IPS DF 6.9 (cell line): ENCODE measurements at places on chromosomes 3 and 15.

GRCh38 chr3:137011153-137011552 is 53.4 kb downstream of the IL20RB start:
- no peak for DNase-seq

GRCh38 chr3:176430244-176431037 is 766.8 kb downstream of the TBL1XR1 start:
- DNase-seq = no peak

- DNase-seq = no peak
Measured at GRCh38 chr3:62493109-62493801, 119.9 kb upstream of the FEZF2 start.

GRCh38 chr3:50163572-50164455 is 8.7 kb downstream of the SEMA3F start:
- DNase-seq = no peak

GRCh38 chr3:115040246-115040645 is 106.8 kb downstream of the ZBTB20 start:
- no peak for DNase-seq

GRCh38 chr3:10228248-10228950 is 19.9 kb upstream of the TATDN2 start:
- DNase-seq = no peak

DNA sequence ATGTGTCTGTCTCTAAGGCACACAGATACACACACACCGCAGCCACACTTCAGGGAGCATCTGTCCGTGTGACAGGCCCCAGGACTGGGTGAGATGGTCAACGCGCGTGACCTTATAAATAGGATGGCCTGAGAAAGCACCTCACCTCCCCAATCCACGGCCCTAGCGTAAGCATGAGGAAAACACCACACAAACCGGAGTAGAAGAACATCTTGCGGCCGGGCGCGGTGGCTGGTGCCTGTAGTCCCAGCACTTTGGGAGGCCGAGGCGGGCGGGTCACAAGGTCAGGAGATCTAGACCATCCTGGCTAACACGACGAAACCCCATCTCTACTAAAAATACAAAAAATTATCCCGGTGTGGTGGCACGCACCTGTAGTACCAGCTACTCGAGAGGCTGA is 1.6 kb downstream of the NIPA1 start:
- no peak for DNase-seq
